ENCODE measurements at places on chromosomes 6 and 20. TPM values are rescaled to one million over a fixed set of nuclear protein-coding genes. Genes with fewer than 3 reads are reported as not detected.

The FAM209B gene
- not detected for total RNA-seq

DNA sequence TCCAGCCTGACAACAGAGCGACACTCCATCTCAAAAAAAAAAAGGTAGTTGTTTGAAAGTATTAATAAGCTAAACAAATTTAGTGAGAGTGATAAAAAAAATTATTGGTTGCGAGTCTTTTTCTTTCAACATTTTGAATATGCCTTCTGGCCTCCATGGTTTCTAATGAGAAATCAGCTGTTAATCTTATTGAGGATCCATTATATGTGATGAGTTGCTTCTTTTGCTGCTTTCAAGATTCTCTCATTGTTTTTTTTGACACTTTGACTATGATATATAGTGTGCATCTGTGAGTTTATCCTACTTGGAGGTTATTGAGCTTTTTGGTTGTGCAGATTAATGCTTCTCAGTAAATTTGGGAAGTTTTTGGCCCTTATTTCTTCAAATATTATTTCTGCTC is 15.6 kb upstream of the CMTR1 start:
- H3K4me3 ChIP-seq: no peak overlapping the region
- H3K36me3 ChIP-seq: no peaks in the 10 kb centered on the region
- H3K27me3 ChIP-seq: no peaks in the 10 kb centered on the region
- DNase-seq: peak; percentile 31
- H3K4me1 ChIP-seq: no peaks in the 10 kb centered on the region

The ATAT1 gene
- 10.3 TPM for total RNA-seq

The SLC35D3 gene
- total RNA-seq: not detected

DNA sequence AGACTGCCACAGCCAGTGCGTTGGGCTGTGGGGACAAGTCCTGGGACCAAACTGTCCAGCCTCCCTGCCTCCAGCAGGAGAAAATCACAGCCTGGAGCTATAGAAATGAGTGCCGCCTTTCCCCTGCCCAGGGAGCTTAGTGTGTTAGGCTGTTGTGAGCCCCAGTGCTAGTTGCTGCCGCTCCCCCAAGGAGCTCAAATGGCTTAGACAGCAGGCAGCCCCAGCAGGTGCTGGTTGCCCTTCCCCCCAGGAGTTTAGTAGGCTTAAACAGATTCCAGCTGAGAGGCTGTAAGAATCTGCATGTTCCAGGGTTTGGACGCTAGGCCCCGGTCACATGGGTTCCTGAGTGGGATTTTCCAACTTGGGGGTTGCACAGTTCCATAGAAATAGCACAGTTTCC is 27.2 kb upstream of the HMGN3 start:
- no peaks in the 10 kb centered on the region for H3K4me1 ChIP-seq
- no peak for DNase-seq

The PRIM2 gene
- total RNA-seq: 49.1 TPM

The HLA-DOB gene
- total RNA-seq: 77.3 TPM

GRCh38 chr6:158066136-158066781 is 84.6 kb downstream of the SYNJ2 start:
- H3K4me1 ChIP-seq: no peaks in the 10 kb centered on the region
- no peak overlapping the region for H3K27ac ChIP-seq
- no peak for DNase-seq

The GPR6 gene
- not detected for total RNA-seq

GRCh38 chr6:101760843-101761621 is 367.5 kb downstream of the GRIK2 start:
- H3K27me3 ChIP-seq: no peaks in the 10 kb centered on the region
- DNase-seq: no peak
- H3K36me3 ChIP-seq: no peaks in the 10 kb centered on the region
- H3K4me1 ChIP-seq: no peaks in the 10 kb centered on the region
- H3K4me3 ChIP-seq: no peak overlapping the region
- no peak overlapping the region for H3K27ac ChIP-seq

DNA sequence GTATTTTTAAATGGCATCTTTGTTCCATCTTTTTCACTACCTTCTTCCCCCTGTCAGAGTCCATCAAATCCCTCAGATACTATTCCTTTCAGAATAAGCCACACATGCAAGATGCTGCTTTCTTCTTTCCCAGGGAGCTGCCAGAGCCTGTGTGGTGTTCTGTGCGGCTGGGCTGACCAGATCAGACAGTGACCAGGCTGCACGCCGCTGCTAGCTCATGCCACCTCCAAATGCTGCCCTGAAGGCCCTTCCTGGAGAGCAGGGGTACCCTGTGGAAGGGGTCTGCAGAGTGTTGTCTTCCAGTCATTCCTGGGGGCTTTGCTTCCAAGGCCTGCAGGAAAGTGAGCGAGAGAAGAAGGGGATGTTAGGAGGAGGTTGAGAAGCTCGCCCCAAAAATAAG is 179.1 kb upstream of the SUPT3H start:
- no peaks in the 10 kb centered on the region for H3K4me1 ChIP-seq
- DNase-seq: no peak
- H3K4me3 ChIP-seq: no peak overlapping the region
- H3K27ac ChIP-seq: no peak overlapping the region
- no peaks in the 10 kb centered on the region for H3K36me3 ChIP-seq

DNA sequence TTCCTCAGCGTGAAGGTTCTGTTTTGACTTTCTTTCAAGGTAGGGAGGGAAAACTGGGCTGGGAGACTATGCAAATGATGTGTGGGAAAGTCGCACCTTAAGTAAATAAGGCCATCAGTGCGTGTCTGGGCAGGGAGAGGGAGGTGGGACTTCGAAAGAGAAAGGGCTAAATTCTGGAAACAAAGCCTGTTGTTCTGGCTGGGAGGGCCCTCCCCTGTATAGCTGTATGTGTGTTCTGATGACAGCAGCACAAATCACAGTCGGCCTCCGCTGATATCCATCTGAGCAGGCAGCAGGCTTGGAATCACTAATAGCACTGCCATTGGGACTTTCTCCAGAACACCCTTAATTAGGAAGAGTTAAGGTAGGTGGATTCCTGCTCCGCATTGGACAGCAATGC is 19.2 kb downstream of the JAG1 start:
- peaks cover 5% of the 10 kb centered on the region for H3K36me3 ChIP-seq
- H3K4me1 ChIP-seq: peaks cover 12% of the 10 kb centered on the region
- H3K27me3 ChIP-seq: no peaks in the 10 kb centered on the region
- no peak for DNase-seq
- H3K4me3 ChIP-seq: no peak overlapping the region

DNA sequence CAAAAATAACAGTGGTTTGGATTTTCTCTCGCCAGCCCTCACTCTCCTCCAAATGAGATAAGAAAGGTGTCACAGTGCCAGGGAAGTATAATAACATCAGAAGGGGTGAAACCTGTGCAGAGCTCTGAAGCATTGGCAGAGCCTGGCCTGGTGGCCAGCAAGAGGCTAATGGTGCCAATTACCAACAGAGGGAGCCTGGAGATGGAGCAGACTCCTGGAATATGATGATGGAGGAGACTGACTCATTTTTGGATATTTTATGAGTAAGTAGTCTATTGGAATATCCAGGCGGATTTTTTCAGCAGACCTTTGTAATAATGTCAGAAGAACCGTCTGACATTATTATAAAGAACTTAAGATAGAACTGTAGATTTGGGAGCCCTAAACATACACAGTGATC is 442.6 kb upstream of the MARCKS start:
- H3K4me1 ChIP-seq: no peaks in the 10 kb centered on the region
- H3K4me3 ChIP-seq: no peak overlapping the region
- H3K27ac ChIP-seq: no peak overlapping the region
- H3K27me3 ChIP-seq: no peaks in the 10 kb centered on the region

The GRM1 gene
- total RNA-seq: 0.40 TPM

The EDN1 gene
- 0.34 TPM for total RNA-seq

The SNRPB2 gene
- 94.6 TPM for total RNA-seq

GRCh38 chr20:16926626-16927430 is 178.7 kb downstream of the OTOR start:
- H3K27ac ChIP-seq: no peak overlapping the region
- H3K4me3 ChIP-seq: no peak overlapping the region
- no peak for DNase-seq
- no peaks in the 10 kb centered on the region for H3K27me3 ChIP-seq

GRCh38 chr6:1335367-1336037 is 23.6 kb downstream of the FOXQ1 start:
- H3K36me3 ChIP-seq: no peaks in the 10 kb centered on the region
- H3K27me3 ChIP-seq: no peaks in the 10 kb centered on the region
- no peaks in the 10 kb centered on the region for H3K4me1 ChIP-seq
- no peak for DNase-seq
- H3K4me3 ChIP-seq: no peak overlapping the region
- no peak overlapping the region for H3K27ac ChIP-seq

The MUC22 gene
- total RNA-seq: not detected

DNA sequence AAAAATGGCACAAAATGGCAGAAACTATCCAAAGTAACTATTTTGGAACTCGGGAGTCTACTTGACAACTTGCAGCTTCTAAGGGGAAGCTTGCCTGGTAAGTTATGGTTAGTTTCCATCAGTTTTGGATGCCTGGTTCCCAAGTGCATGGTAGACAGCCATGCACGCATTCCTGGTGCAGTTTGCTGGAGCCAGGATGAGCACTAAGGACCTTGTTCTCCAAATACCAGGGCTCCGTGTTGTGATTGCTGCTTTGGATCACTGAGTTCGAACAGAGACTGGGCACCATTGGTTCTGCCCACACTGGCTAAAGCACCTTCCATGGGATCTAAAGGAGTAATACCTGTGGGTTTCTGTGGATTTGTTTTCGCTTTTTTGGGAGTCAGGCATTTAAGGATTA is 103.7 kb downstream of the FAM120B start:
- no peaks in the 10 kb centered on the region for H3K27me3 ChIP-seq
- peaks cover 4% of the 10 kb centered on the region for H3K36me3 ChIP-seq
- H3K4me3 ChIP-seq: no peak overlapping the region
- H3K27ac ChIP-seq: no peak overlapping the region

DNA sequence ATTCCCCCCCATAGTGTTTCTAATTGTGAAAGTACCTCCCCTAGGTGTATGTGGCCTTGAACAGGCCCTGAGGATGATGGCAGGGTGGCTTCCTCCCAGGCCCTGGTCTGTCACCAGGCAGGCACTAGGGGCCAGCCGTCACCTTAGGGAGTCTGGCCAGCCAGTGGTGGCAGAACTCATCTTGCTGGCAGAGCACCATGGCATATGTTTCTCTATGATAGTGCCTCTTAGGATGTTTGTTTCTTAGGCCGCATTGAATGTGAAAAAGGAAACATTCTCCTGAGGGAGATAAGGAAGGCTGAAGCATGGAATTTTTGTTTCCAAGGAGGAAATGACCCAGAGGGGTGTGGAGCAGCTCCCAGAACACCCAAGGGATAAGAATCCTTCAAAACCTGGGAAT is 45.2 kb upstream of the KLHL31 start:
- H3K27ac ChIP-seq: no peak overlapping the region
- H3K4me3 ChIP-seq: no peak overlapping the region
- H3K4me1 ChIP-seq: no peaks in the 10 kb centered on the region
- H3K36me3 ChIP-seq: no peaks in the 10 kb centered on the region

DNA sequence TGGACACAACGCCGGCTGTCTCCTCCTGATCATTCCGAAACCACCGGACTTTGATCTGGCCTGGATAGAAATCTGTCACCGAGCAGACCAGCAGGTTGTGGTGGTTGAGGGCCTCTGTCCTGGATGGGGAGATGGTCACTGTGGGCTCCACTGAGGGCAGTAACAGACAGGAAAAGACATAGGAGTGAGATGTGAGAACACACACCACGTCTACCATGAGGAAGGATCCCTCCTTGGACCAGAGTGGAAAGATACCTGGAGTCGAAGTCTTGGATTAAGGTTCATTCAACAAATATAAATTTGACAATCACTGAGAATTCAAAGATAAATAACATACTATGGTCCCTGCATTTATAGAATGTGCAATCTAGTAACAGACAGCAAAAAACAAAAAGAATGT is 4.4 kb downstream of the HLA-DQB1 start:
- DNase-seq: no peak
- H3K27ac ChIP-seq: no peak overlapping the region
- H3K4me3 ChIP-seq: no peak overlapping the region

DNA sequence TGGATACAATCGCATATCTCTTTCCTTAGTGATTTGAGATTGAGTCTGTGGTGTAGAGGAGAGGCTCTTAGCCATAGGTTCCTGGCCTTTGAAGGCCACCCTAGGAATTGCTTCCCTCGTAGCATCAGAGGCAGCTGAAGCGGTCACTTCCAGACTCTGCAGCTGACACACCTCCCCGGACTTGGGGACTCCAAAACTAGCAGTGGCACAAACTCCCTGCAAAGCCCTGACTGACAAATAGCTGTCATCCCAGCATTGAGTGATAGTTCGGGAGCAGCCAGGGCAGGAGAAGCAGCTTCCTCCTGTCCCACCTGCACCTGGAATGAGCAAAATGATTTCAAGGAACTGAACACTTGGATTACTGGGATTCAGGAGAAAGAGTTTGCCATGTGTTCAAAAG is 100.5 kb upstream of the QKI start:
- H3K4me3 ChIP-seq: no peak overlapping the region
- H3K4me1 ChIP-seq: no peaks in the 10 kb centered on the region
- H3K36me3 ChIP-seq: no peaks in the 10 kb centered on the region
- H3K27me3 ChIP-seq: no peaks in the 10 kb centered on the region
- no peak overlapping the region for H3K27ac ChIP-seq

GRCh38 chr6:159760602-159761057 is 1.2 kb upstream of the ACAT2 start:
- H3K36me3 ChIP-seq: peaks cover 44% of the 10 kb centered on the region
- H3K4me1 ChIP-seq: peaks cover 31% of the 10 kb centered on the region
- H3K27ac ChIP-seq: peak overlapping the region; percentile 96
- peak overlapping the region; percentile 87 for H3K4me3 ChIP-seq
- DNase-seq: no peak

GRCh38 chr6:131004387-131004755 is 58.7 kb downstream of the EPB41L2 start:
- DNase-seq: no peak
- H3K27ac ChIP-seq: no peak overlapping the region
- no peak overlapping the region for H3K4me3 ChIP-seq
- H3K4me1 ChIP-seq: no peaks in the 10 kb centered on the region
- H3K27me3 ChIP-seq: no peaks in the 10 kb centered on the region
- H3K36me3 ChIP-seq: no peaks in the 10 kb centered on the region

The ROMO1 gene
- total RNA-seq: 242 TPM

The GJA1 gene
- total RNA-seq: not detected

Data from Karpas-422 (cell line).